ENCODE measurements at places on chromosomes 1 and 21. TPM values are rescaled to one million over a fixed set of nuclear protein-coding genes. Genes with fewer than 3 reads are reported as not detected.

The EFNA3 gene
- 1.3 TPM for total RNA-seq

The TGFBR3 gene
- 7.4 TPM for total RNA-seq

The KCND3 gene
- 0.20 TPM for total RNA-seq

GRCh38 chr1:8955406-8955805 is 9.7 kb downstream of the CA6 start:
- no peak for DNase-seq

The GJA9 gene
- total RNA-seq = not detected

DNA sequence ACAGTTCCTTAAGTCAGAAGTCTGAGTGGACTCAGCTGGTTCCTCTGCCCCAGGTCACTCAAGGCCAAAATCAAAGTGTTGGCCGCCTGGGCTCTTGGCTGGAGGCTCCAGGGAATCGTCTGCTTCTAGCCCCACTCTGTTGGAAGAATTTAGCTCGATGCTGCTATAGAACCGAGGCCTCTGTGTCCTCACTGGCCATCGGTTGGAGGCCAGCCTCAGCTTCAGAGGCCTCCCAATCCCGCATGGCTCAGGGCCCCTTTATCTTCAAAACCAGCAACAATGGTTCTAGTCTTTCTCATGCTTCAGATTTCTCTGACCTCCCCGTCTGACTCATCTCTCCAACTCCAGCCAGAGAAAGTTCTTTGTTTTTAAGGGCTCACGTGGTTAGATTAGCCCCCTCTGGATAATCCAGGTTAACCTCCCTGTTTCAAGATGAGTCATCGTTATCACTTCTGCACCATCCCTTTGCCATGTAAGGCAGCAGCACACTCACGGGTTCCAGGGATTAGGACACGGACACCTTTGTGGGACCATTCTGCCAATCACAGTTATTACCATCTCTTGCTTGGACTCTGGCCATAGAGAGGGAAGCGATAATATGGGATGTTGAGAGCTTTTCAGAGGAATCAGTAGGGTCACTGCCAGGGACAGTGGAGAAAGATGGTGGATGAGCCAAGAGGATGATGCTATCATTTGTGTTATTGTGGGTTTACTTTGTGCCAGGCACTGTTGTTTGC is 13.6 kb downstream of the FHAD1 start:
- peak; percentile 81 for DNase-seq

DNA sequence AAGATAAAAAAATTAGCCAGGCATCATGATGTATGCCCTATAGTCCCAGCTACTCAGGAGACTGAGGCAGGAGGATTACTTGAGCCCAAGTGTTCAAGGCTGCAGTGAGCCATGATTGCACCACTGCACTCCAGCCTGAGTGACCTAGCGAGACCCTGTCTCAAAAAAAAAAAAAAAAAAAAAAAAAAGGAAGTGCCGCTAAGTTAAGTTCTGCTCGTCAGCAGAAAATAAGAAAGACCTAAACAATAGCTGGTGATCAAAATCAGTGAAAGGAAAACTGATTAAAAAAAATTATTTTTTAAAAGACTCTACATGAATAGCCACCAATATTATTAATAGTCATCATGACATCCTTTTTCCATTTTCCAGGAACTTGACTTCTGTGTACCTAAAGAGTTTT is 44.2 kb upstream of the MTR start:
- no peak for DNase-seq

DNA sequence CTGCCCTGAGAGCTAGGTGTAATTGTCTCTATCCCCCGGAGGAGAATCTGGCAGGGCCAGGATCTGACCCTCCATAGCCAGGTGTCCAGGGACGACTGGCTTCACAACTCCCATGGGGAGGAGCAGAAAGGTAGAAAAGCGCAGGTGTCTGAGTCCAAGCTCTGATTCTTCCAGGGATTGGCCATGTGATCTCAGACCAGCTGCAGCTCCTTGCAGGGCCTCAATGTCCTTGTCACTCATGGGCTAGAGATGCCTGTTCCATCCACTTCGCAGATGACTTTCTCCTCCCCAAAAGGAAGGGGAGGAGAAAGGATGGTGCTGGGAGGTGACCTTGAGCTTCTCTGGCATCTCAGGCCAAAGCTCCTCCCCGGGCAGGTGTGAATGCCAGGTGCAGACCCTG is 22.7 kb downstream of the HSPG2 start:
- DNase-seq = no peak

GRCh38 chr1:182877842-182878241 is 38.7 kb downstream of the DHX9 start:
- no peak for DNase-seq

The RGSL1 gene
- total RNA-seq = not detected

- DNase-seq = no peak
These were observed 75.7 kb downstream of the CRB1 start for GRCh38 chr1:197343663-197344273.

- peak; percentile 22 for DNase-seq
These were observed 2.8 kb upstream of the ZBTB7B start for GRCh38 chr1:154999571-155000410.

The SRGAP2B gene
- 68.3 TPM for total RNA-seq

GRCh38 chr1:158366783-158367182 is 13.1 kb downstream of the CD1E start:
- no peak for DNase-seq

GRCh38 chr1:170669586-170670530 is 5.9 kb downstream of the PRRX1 start:
- DNase-seq = no peak

DNA sequence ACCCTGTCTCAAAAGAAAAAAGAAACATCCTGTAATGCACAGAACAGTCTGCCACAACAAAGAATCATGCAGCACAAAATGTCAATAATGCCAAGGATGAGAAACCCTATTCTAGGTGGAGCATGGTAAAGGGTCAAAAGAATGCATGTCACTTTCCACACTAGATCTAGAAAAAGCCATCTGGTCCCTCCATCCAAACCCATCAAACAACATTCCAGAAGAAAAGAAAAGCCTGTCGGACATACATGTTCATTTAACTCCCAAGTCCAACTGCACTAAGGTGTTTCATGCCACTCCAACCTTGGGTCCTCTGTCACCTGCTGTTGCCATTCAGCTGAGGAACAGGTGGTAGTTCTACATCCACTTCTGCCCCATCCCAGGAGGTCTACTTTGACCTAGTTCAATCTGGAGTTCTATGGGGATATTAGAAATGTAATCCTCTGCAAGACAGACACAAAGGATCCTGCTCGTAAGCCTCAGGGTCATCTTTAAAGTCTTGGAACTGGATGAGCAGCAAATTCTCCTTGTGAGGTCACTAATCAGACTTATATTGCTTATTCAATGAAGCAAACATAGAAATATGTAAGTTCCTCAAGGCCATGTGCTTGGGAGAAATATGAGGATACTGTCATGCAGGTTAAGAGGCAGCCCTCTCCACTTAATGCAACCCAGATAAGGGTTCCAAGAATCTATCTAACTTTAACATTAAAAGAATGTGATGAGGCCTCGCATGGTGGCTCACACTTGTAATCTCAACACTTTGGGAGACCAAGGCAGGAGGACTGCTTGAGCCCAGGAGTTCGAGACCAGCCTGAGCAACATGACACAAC is 3.7 kb downstream of the DEDD start:
- no peak for DNase-seq

GRCh38 chr21:37350472-37350871 is 16.1 kb upstream of the DYRK1A start:
- no peak for DNase-seq

The WNT9A gene
- 0.87 TPM for total RNA-seq

- DNase-seq = no peak
These were observed 651.9 kb downstream of the MRPL39 start for GRCh38 chr21:24955275-24955961.

The OR2M7 gene
- total RNA-seq = not detected

The SV2A gene
- 1.5 TPM for total RNA-seq

- no peak for DNase-seq
These were observed 514.8 kb downstream of the AMY1C start for GRCh38 chr1:104264521-104264920.

DNA sequence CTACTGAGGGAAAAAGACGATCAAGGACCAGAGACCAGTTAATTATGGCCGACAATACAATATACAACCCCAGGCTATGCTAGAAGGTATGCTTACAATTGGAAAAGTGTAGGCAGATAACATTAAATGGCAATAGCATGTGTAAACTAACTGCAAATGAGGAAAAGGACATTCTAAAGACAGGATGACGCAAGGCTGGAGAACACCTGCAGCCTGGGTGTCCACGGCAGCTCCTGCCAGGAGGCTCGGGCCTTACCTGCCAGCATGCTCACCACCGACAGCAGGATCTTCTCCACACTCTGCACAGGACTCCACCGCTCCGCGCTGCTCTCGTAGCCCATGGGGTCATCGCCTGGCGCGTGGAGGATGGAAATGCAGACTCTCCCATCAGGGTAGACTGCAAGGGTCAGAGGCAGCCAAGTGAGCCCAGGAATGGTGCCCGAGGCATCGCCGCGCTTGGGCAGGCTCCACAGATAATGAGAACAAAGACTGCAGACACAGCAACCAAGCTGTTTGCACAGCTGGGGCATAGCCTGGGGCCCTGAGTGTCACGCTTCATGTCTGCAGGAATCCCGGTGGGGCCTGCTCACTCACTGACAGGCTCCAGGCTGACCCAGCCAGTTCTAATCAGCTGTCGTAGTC is 28.2 kb downstream of the UBE2G2 start:
- DNase-seq = no peak

The RGS16 gene
- 0.65 TPM for total RNA-seq

The TNNT2 gene
- not detected for total RNA-seq

The CHI3L2 gene
- not detected for total RNA-seq

The SPATA6 gene
- 1.2 TPM for total RNA-seq

The LRRC39 gene
- 0.20 TPM for total RNA-seq

GRCh38 chr1:11957398-11957797 is 22.8 kb upstream of the MFN2 start:
- no peak for DNase-seq

- DNase-seq = no peak
These were observed 501.6 kb downstream of the NPHP4 start for GRCh38 chr1:5490635-5491034.

The TCHH gene
- 0.20 TPM for total RNA-seq

DNA sequence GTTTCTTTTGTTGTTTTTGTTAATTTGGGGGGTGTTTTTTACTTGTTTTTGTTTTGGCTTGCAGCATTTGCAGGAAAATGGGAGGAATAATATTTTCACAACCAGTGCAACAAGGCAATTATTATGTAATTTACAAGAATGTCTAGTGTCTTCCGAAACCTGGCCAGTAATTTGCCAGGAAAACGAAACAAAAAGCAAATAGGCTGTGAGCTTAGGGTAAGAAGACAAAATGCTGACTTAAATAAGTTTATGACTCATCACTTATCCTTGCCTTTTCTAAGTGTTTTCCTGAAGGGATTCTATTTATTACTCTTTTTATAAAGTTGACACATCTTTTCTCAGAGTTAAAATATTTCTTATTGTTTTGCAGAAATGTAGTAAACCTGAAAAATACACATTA is 49.8 kb downstream of the KCNT2 start:
- DNase-seq = peak; percentile 6

DNA sequence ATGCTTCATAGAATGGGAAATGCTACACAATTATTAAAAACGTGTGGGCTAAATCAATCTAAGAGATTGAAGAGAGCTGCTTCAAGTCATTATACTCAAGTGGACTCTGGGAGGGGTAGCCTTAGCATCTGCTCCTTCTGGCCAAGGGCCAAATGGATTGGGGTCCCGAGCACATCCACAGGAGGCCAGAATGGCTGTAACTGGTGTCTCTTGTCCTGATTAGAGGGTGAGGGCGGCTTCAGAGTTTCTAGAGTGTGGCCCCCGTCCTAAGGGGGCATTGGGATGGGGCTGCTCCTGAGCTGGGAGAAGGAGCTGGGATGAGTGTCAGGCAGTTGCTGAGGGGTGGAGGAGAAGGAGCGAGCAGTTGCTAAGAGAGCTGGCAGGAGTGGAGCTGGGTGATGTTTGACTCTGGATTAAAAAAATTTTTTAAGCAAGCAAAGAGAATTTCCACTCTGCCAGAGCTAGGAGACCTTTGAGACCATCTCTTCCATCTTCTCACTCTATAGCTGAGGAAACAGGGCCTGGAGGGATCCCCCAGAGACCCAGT is 71.3 kb upstream of the TLR5 start:
- DNase-seq = no peak

The CELA2A gene
- total RNA-seq = not detected

DNA sequence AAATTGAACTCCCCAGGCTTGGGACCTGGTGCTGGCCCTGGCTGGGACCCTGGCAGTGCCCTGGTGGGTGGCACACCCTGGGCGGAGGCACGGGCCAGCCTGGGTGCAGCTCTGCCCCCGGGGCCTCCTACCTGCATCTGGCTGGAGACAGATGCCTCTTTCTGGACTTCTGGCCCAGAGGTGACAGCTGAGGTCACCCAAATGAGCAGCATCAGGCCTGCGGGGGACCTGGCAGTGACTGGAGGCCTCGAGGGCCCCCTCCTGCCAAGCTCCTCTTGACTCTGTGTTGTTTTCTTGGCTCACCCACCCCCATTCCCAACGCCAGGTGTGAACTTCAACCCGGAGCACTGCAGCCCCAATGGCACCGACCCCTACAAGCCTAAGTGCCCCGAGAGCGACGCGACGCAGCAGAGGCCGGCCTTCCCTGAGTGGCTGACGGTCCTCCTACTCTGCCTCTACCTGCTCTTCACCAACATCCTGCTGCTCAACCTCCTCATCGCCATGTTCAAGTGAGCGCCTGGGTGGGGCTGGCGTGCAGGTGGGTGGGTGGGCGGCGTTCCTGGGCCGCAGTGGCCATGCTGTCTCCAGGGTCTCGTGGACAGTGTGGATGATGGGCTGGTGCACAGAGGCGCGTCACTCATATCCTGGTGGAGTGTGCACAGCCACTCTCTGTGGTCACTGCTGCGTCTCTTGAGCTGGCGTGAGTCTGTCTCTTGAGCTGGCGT is 41.6 kb upstream of the LRRC3 start:
- no peak for DNase-seq

DNA sequence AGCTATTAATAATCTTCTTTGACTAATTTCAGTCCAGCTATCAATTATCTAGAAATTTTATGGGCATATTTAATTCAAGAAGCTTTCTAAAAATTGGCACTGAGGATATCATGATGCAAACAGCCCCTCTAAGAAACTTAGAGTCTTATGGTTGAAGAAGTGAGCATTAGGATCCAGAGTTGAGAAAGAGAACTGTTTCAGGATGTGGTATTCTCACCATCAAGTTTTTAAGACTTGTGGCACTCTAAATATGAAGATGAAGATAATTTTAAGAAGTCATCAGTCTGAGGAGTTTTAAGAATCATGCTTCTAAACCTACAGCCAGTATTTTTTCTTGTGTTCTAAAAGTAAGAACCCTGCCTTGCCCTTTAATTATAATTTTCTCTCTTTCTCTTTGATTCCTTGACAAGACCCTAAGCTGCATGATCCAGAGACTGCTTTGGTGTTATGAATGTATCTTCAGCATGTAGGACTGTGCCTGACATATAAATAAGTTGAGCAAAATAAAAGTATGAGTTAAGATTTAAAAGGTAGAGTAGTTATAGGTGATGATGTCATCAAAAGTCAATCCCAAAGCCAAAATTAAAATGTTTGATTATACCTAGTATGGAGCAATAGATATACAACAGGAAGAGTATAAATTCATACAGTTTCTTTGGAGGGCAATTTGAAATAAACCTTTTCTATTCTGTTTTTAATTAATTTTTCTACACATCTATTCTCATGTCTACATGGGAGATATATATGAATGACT is 39.1 kb downstream of the RPS6KC1 start:
- no peak for DNase-seq

- DNase-seq = no peak
These were observed 15.5 kb downstream of the MAP3K7CL start for GRCh38 chr21:29145852-29146453.

Measured in lung microvascular endothelial cell (primary cell).